ENCODE measurements at places on chromosomes 12 and 14.
A peak's percentile ranks its signal among the peaks of the same experiment; 100 is the strongest.

DNA sequence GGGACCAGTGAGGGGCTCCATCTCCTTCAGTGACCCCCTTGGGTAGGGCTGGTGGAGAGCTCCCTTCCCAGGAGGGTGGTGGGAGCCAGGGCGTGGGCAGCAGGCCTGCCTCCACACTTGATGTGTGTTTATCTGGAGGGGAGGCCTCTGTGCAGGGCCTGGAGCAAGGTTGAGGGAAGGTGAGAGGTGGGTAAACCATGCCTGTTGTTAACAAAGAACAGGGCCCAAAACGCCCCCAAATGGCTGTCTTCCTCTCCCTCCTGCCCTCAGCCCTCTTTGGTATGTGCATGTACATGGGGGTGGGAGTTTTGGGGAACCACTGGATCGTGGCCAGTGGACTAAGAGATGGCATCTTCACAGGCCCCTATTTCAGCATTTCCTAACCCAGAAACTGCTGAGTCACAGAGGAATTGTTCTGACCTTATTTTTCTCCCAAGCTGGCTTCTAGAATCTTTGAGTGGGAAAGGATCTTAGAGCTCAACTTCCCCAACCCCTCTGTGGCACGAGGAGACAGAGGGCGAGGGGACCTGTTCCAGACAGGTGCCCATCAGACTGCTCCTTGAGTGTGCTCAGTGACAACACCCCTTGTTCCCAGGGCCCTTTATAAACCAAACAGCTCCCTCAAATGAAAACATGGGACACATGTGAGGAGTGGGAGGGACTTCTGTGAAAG is 3.6 kb downstream of the SLC48A1 start:
- DNase-seq, result no peak

DNA sequence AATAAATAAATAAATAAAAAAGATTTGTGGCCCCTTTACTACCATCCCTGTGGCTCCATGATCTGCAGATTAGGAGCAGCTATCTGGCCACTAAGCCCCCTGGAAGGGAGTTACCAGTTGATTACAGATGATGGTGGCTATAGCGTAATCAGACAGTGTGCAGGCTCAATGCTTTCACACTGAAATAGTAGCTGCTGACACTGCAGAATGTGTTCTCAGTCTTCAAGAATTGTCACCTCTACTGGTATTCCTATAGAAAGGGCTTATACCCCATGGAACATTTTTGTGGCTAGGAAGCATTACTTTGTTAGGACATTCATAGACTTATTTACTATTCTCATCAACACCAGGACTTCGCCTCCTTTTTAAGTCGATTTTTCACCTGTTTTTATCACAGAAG is 30.9 kb downstream of the DCAF4 start:
- no peak for DNase-seq

DNA sequence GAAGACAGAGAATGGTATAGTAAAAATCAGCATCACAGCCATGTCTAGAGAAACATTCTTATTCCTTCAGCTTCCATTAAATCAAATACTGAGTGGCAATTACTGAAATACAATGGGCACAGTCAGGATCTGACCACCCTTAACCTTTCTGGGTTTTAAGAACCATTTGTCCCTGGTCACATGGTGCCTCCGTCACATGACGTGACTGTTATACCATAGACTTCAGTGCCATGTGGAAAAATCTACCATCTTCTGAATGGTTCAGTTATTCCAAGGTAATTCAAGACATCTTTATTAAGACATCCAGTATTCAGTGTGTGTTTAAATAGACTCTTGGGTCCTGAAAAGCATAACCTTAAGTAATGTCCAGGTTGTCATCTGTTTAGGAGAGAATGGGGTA is 553.1 kb upstream of the FLRT2 start:
- no peak for DNase-seq

DNA sequence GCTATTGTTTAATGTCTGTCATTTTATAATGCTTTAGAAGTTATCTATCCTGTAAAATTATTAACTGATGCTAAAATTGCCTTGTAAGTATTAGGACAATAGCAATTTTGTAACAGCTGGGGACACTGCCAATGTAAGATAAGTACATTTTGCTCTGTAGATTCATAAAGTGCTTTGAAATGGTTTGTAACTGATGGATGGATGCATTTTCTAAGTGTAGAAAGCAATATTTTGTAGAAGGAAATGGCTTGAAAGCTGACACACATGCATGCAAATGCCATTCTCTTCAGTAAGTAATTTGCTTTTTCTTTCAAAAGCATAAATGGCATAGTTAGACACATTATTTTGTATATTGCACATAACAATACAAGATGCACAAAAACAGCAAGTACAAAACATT is 129.8 kb downstream of the FOXG1 start:
- no peak for DNase-seq

- DNase-seq, result no peak
Observed at GRCh38 chr14:71029236-71029781, 122.0 kb downstream of the PCNX1 start.

- no peak for DNase-seq
Observed at GRCh38 chr12:130576371-130576816, 139.7 kb downstream of the RIMBP2 start.

GRCh38 chr12:13198876-13199275 is 2.4 kb downstream of the EMP1 start:
- DNase-seq, result no peak

DNA sequence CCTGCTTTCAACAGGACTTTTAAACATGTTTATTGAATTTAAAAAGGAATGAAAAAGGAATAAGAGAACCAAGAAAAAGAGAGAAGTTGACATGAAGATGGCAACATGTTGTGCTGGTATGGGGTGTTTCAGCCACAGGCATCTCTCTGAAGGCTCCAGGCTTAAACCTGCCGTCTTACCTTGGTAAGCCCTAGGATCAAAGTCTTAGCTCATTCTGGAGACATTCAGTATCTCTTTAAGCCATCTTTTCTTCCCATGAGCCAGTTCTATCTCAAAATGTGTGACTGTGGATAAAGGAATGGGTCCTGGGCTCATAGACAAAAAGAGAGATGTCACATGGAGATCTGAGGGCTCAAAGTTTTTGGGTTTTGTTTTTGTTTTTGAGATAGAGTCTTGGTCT is 1.6 kb upstream of the TFCP2 start:
- DNase-seq, result no peak

DNA sequence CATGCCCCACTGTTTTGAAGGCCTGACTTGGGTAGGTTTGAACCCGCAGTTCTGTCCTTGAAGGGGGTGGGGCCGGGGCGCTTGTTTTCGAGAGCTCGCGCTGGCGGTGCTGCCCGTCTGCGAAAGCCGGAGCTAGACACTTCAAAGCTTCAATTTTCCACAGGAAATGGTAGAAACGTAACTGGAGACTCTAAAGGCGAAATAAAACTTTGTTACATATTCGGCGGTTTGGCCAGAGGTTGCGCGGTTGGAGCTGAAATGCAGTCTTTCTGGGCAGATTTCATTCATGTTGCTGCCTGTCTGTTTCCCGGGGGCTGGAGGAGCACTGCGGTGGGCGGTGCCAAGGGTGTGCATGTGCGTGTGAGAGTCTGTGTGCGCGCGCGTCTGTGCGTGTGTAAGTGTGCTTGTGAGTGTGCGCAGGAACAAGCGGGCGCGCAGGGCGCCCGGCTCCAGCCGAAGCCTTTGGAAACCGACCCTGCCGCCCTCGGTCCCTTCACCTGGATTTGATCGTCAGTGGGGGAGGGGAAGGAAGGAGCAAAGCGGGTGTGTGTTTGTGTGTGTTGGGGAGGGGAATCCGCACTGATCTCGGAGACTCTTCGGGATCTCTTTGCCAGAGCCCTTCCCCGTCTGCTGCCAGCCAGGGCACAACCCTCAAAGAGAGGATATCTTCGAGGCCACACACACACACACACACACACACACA is 227.7 kb upstream of the CRY1 start:
- peak; percentile 54 for DNase-seq

- DNase-seq, result no peak
Observed at GRCh38 chr12:67559751-67560150, 88.8 kb upstream of the DYRK2 start.

GRCh38 chr12:29350080-29350479 is 30.9 kb downstream of the ERGIC2 start:
- no peak for DNase-seq

- no peak for DNase-seq
Observed at GRCh38 chr12:57452181-57452936, 2.7 kb upstream of the INHBE start.

- no peak for DNase-seq
Observed at GRCh38 chr12:131452444-131452860, 258.4 kb upstream of the SFSWAP start.

- DNase-seq, result no peak
Observed at GRCh38 chr14:102407258-102407657, 44.5 kb downstream of the TECPR2 start.

- no peak for DNase-seq
Observed at GRCh38 chr14:97945631-97946030, 1148.4 kb downstream of the VRK1 start.

- DNase-seq, result peak; percentile 0
Observed at GRCh38 chr12:102769323-102769916, 147.6 kb downstream of the PAH start.

DNA sequence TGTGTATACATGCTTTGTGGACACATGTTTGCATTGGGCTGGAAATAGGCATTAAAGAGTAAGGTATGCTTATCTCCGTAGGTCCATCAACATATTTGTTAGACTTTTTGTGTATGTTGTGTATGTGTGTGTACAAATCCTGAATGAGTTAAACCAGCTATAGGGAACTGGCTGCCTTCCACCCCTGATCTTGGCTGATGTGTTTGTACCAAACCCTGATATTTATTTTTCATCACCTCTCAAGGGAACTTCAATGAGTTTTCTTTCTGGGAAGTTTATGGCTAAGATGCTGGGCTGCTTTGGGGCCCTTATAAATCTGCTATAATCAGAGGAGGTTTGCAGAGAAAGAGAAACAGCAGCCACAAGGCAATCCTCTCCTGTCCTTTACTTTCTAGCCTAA is 37.1 kb upstream of the CISTR start:
- DNase-seq, result no peak

- no peak for DNase-seq
Observed at GRCh38 chr14:60212503-60213371, 36.3 kb upstream of the PPM1A start.

Data from stimulated activated CD4-positive, alpha-beta T cell treated with anti-CD3 and anti-CD28 coated beads, Interleukin-15, amount 100 ng/mL, for 1 hour (primary cell).